ENCODE measurements at places on chromosomes 6 and 20.

- DNase-seq, result no peak
These were observed 15.9 kb upstream of the TBC1D20 start for GRCh38 chr20:478010-478948.

- no peak for DNase-seq
These were observed 191.3 kb upstream of the FOXA2 start for GRCh38 chr20:22775671-22776139.

DNA sequence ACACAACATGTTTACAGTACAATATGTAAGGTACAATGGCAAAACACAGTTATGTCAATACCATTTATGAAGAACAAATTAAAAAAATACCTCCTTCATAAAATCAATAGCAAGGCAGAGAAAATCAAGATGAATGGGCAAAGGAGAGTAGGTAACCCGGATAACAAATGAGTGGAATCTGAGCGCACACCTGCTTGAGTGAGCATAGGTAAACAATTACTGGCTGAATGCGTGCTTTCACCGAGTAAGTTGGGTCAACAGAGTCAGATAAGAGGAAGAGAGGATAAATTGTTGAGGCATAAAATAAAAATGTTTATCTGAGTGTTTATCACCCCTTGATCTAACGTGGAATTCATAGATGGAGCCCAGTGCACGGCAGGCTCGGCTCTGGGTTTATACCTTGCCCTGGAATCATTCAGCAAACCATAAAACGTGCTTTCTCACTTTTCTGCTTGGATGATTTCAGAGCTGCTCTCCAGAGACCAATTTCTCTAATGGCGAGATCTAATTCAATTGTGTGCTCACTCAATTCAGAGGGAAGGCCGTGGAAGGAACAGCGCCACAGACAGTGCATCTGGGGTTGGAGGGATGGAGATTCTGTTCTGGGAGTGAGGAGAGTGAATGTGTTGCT is 224.8 kb upstream of the MAP3K7 start:
- no peak for DNase-seq

GRCh38 chr6:82921258-82921657 is 144.4 kb downstream of the UBE3D start:
- no peak for DNase-seq

DNA sequence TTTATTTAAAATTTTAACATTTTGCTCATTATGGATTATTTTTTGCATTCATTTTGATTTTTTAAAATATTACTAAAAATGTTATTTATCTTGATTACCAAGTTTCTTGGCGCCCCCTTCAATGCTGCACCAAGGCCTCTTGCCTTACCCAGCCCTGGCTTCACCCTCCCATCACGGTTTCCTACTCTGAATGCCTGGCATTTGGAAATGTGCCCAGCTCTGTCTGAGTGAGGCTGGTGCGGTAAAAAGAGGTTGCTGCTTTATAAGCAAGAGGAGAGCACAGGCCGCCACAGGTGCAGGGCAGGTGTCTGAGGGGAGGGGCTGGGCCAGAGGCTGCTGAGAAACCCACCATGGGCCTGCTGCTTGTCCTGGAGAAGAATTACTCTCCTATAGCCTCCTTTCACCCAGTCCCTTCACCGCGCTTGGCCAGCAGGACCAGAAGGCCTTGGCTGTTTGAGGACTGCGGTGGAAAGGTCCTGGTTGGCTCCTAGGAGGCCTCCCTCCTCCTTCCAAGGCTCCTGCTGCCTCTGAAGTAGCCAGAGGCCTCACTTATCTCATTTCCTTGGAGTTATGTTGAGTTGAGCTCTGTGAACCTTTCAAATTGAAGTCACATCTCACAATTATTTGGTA is 62.6 kb downstream of the BANF2 start:
- DNase-seq, result no peak

DNA sequence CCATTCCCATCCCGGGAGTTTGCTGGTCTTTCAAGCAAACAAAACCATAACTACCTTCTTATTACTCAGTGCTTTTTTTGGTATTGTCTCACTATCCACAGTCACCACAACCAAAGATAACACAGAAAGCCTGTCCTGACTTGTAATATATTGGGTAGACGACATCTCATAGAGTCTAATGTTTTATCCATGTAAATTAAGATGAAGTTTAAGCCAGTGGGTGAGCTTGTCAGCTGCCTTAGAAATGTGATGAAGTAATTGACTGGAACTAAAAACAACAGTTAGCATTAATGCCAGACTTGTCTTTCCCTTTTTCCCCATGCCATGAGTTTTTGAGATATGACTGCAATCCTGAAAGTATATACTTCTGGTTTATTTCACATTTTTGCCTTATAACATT is 282.7 kb upstream of the PRDM1 start:
- no peak for DNase-seq

DNA sequence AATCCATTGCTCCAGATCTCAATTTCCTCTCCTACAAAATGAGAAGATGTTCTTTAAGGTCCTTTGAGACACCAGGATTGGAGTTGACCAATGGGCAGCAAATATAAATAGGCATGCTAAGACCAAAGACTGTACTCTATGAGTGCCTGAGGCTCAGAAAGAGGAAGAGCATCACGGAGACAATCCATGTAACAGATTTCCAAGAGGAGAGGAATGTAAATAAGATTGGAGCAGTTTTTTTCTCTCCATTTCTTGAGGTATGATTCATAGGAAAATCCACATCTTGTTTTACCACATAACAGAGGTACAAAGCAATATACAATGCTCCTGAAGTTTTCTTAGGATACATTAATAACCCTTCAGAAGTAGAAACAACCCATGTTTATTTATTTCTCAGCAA is 109.8 kb downstream of the UBE3D start:
- DNase-seq, result no peak

GRCh38 chr6:108650781-108651180 is 90.1 kb downstream of the FOXO3 start:
- no peak for DNase-seq

- no peak for DNase-seq
These were observed 50.5 kb upstream of the CSE1L start for GRCh38 chr20:48995589-48995988.

DNA sequence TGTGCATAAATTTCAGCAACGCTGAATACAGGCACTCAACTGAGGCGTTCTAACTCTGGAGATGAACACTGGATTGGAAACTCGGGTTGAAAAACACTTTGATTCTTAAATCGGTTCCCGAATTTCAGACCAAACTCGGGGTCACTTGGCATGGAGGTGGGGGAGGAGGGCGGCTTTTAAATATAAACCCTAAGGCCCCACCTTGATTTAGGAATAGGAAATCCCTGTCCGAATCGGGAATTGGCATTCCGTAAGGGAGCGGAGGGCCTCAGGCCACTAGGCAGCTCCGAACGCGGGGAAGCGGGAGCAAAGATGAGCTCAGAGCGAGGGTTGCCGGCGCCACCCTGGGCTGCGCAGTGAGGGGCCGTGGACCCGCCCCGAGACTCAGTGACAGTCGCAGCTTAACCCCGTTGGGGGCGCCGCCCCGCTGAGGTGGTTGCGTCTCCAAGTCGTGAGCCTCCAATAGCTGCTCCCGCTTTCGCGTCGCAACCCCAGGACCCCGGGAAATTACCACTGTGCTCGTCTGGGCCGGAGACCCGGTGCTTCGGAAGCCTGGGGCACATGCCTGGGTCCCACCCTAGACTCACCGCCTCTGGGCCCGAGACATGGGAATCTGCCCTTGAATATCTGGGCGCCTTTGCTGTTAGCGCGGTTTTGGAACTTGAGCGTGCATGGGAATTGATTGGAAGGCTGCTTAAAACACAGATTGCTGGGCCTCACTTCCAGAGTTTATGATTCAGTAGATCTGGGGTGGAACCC is 4.6 kb upstream of the SIM1 start:
- no peak for DNase-seq

GRCh38 chr6:21200134-21200870 is 393.2 kb upstream of the SOX4 start:
- no peak for DNase-seq

- peak; percentile 75 for DNase-seq
These were observed 7.3 kb upstream of the ULBP2 start for GRCh38 chr6:149934249-149935156.

- peak; percentile 79 for DNase-seq
These were observed 211.1 kb downstream of the ANKRD60 start for GRCh38 chr20:58017231-58017969.

DNA sequence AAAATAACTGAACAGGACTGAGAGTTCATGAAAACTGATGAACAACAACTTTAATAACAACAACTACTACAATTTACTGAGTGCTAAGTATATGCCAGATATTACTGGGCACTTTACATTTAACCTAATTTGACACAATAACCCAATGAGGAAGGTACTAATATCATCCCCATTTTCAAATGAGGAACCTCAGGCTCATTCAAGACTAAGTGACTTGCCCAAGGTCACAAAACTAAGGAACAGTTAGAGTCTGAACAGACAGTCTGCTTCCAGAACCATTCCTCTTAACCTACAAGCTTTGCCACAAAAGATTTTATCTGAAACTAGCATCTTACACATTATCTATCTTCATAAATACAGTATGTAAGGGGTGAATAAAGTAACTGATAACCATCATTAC is 10.6 kb upstream of the NDRG3 start:
- no peak for DNase-seq

- no peak for DNase-seq
These were observed 4.6 kb upstream of the PFDN4 start for GRCh38 chr20:54203281-54203680.

GRCh38 chr20:38471987-38472512 is 593 bp upstream of the RALGAPB start:
- DNase-seq, result no peak

DNA sequence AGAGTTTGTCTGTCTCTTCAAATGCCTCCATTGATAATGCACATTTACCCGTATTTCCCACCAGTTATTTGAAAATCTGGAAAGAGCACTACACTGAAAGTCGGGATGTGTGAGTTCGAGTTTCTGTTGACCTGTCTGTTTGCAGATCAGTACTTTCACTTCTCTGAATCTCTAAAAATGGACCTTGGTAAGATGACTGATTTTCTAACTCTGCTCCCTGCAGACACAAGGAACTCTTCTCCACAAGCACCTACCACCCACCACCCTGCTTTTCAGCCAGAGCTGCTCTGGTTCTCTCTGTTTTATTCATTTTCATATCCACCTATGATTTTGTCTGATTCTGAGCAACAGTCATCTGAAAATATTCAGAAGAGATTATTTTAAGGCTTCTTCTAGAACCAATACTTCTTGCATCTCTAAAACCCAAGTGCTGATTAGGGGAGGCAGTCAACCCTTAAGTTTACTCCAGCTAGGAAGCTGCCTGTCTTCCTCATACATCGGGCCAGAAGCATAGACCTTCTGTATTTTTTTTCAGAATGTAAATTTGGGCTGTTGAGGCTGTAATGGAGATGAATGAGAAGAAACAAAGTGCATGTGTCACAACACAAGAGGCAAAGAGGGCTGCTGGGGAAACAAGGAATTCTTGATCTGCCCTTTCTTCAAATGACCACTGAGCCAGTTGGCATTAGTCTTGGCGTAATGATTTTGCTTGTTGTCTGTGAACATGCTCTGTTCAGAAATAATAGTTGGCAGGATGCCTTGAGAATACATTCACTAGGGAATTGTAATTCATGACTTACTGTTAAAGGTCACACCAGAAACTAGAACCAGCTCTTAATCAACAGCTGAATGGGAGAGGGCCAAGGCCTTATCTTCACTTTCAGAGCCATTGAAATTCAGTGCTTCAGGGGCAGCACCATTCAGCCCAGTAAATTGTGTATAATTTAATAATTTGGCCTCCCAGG is 85.4 kb upstream of the MYLIP start:
- no peak for DNase-seq

DNA sequence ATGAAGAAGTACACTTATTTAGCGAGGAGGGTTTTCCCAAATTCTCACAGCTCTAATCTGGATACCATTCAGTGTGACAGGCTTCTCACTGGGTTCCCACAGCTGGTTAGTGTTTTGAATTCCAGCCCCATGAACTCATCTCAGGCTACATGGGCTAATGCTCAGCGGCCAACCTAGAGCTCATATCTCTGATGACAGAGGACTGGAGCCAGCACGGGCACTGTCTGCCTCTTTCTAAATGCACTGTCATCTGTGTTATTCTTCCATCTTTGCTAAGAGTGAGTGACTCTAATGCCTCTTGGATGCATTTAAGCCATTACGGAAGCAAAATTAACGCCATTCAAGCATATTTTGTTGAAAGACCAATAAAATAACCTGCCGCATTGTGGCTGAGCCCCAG is 308.9 kb upstream of the JAG1 start:
- no peak for DNase-seq

- DNase-seq, result peak; percentile 20
These were observed at the start of gene ETV7 for GRCh38 chr6:36387440-36388303. ETV7 (minus strand) TSS chr6:36387669; CDS start chr6:36387541, 128 bp downstream.

DNA sequence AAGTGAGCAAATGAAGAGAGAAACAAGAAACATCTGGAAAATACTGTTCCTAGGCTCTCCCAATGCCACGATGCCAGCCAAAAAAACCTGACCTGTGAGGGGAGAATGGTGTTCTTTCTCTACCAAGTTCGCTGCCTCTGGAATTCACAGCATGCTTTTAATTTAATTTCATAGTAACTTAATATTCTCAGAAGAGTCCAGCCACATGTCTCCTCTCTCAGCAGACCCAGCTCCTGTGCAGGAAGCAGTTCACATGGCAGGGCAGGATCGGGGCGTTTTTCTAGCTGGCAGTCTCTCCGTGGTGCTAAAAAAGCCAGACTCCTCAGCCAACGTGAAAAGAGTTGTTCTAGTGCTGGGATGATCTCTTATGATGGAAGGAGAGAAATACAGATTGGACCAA is 57.5 kb downstream of the BFSP1 start:
- no peak for DNase-seq
